ENCODE measurements at places on chromosomes 11 and 22.

GRCh38 chr22:30640839-30641430 lies 5.4 kb downstream of the SLC35E4 start:
- H3K27me3 ChIP-seq, result no peaks in the 10 kb centered on the region
- H3K4me3 ChIP-seq, result no peak overlapping the region
- H3K36me3 ChIP-seq, result no peaks in the 10 kb centered on the region

DNA sequence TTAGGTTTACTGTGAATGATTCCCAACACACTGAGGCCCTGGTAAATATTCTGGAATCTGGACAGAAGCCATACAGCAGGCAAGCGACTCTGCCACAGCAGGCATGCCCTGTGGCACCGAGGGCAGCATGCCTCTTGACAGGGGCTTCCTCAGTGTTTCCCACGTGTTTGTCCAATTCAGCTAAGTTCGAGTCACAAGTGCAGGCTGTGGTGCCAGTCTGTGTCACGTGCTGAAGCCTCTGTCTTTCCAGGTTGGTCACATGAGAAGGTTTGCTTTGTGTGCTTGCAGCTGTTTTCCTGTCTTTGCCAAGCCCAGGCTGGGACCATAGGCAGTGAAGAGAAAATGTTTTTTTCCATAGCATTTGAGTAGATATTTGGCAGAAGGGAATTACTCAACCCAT lies 2.4 kb upstream of the PPFIBP2 start:
- no peak overlapping the region for H3K4me3 ChIP-seq
- H3K36me3 ChIP-seq, result no peaks in the 10 kb centered on the region
- peak; percentile 62 for DNase-seq

GRCh38 chr11:113274713-113275582 lies 39.4 kb upstream of the TTC12 start:
- H3K27me3 ChIP-seq, result no peaks in the 10 kb centered on the region
- H3K36me3 ChIP-seq, result no peaks in the 10 kb centered on the region
- no peak for DNase-seq
- no peak overlapping the region for H3K27ac ChIP-seq

- no peak for DNase-seq
- H3K36me3 ChIP-seq, result peaks cover 7% of the 10 kb centered on the region
- H3K27ac ChIP-seq, result no peak overlapping the region
Measured at GRCh38 chr11:74877132-74877531, 71.8 kb downstream of the XRRA1 start.

DNA sequence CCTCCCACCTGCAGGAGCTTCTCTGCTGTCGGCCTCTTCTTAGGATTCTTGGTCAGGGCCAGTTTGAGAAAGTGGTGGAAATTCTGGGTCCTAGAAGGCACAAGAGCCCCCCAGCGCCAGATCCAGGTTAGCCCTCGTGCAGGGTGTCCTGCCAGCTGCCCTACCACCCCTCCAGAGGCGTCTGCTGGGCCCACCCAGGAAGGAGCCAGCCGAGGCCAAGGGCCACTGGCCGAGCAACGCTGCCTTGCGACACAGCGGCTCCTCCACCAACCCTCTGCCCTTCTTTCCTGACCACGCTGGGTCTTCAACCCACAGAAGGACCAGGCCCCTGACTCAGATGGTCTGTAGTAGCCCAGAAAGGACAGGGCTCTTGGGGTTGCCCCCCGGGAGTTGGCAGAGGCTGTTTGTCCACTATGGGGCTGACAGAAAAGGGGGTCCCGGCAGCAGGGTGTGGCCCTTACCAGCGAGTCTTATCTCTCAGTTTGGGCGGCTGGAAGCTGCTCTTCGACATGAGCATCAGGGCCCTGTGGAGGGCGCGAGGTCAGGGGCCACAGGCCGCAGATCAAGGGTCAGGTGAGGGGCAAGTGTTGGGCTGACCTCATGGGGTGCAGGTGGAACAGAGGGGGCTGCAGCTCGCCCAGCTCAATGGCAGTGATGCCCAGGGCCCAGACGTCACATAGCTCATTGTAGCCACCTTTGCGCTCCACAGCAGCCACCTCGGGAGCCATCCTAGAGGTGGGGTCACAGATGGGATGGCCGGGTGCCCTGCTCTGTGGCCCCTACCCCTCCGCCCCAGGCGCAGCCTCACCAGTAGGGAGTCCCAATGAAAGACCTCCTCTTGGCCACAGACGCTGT lies 2.5 kb downstream of the MAP4K2 start:
- peak overlapping the region; percentile 69 for H3K27ac ChIP-seq
